Fibroblast of pulmonary artery (primary cell): ENCODE measurements at places on chromosomes 7 and 10.

DNA sequence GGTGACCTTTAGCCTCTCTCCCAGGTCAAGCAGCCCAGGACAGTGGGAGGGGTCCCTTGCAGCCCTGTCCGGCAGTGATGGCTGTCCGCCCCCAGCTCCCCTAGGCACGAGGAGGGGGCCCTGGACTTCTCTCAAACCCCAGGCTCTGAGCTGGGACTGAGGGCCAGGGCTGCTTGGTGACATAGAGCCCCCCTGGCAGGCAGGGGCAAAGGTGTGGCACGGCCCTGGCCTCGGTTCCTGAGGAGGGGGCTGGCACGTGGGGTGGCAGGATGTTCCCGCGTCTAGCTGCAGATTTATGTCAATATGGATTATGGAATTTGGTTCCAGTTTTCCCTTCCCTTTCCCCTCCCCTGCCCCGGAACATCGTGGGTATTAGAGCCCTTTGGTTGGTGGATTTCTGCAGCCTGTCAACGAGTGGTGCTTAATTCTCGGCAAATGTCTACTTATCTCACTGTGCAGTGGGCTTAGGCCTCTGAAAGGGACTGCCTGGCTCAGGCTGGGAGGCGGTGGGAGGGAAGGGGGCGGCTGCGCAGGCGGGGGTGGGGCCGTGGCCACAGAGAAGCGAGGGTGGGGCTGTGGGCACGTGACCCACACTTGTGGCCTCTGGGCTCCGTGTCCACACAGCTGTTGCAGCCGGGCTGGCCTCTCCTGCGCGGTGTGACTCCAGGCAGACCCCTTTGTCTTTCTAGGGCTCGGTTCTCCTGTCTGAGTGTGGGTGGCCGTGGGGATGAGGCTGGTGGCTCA is 19.3 kb downstream of the UNCX start:
- no peak for DNase-seq

DNA sequence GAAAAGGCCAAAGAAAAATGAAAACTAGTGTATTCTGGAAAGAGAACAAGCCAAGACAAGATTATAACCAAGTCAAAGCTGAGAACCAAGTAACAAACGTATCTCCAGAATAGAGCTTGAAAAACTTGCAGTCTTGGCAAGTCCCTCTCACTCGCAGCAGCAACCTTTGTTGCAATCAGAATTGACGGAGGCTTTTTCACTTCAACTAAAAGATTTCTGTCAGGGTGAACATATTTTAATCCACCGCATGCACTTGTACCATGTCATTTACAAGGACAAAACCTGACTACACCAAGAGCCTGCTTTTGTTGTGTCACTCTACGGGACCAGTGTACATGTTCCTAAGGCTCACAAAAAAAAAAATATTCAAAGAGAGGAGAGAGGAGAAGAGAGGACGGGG is 122.0 kb downstream of the CHCHD3 start:
- no peak for DNase-seq

- no peak for DNase-seq
These were observed 12.5 kb upstream of the COL13A1 start for GRCh38 chr10:69789164-69789576.

DNA sequence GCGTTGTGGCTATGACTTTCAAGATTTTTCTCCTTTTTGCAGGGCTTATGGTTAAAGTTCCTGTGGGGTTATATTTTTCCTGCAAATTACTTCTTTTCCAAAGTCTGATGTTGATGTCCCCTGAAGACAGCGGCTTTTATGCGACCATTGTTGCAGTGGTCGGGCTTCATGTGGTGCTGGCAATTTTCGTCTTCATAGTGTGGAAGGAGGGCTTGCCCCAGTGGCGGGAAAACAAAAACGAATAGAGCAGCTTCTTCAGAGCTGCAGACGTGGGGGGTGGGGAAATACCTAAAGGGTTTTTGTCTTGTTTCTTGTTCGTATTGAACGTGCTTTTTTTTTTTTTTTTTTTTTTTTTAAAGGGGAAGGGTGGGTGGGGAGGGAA is 53.8 kb downstream of the MCMBP start:
- no peak for DNase-seq

GRCh38 chr7:126659124-126659523 is 593.6 kb downstream of the GRM8 start:
- DNase-seq: no peak

- DNase-seq: no peak
These were observed 243.1 kb downstream of the KIAA1217 start for GRCh38 chr10:24452030-24452429.

GRCh38 chr10:112026438-112026837 is 157.1 kb downstream of the GPAM start:
- DNase-seq: no peak

DNA sequence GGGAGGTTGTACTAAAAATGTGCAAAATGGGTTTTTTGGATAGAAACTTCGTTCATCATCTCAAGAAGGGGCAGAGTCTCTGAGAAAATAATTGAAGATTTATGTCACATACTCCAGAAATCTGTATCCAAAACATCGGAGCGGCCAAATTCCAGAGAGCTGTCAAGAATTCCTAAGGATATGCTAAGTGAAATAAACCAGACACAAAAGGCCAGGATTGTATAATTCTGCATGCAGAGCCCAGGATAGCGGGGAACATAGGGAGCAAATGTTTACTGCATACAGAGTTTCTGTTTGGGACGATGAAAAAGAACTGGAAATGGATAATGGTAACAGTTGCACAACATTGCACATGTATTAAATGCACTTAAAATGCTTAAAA is 224.2 kb upstream of the AUTS2 start:
- no peak for DNase-seq
